Karpas-422 (cell line): ENCODE measurements at places on chromosomes 16 and 17. TPM values are rescaled to one million over a fixed set of nuclear protein-coding genes. Genes with fewer than 3 reads are reported as not detected.

KRT36 gene
- total RNA-seq: not detected in 2 replicates

DNA sequence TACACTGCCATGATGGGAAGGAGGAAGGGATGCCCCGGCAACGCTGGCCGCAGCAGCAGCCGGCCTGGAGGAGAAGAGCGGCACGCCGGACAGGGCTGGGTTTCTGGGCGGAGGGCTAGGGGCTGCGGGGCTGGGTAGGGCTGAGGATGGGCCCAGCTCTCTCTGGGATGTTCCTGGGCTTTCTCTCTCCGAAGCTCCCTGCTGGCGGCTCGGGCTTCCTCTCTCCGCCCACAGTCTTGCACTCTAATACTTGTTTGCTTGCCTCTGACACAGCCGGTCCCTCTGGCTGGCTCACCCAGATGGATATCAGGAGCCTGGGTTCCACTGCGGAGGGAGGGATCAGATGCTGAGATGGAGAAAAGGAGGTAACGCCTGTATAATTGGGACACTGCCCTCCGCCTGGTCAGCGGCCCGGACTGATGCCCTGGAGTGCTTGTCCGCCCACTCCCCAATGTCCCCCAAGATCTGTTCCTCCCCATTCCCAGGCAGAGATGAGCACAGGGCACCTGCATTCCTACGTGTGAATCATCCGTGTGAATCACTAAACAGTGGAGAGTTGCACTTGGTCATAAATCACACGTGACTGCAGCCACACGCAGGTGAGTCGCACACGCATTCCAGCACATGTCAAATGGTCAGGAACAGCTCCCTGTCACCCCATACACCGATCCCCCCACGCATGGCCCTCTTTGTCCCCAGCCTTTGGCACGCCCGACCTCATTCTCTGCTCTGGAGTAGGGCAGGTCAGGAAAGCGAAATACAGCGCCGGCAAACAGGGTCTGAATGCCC is at the start of gene ALOXE3:
TSS of gene ALOXE3 (minus strand) at position 535 of the 789 bp plus-strand sequence. CDS start at position 11, 524 bp downstream.
- H3K36me3 ChIP-seq: no peaks in the 10 kb centered on the region
- H3K27ac ChIP-seq: peak within 1 kb of the TSS; percentile 78
- no peaks in the 10 kb centered on the region for H3K27me3 ChIP-seq
- H3K4me1 ChIP-seq: peaks cover 46% of the 10 kb centered on the region
- peak within 1 kb of the TSS; percentile 76 for H3K4me3 ChIP-seq

GRCh38 chr17:46720408-46720807 is 98.1 kb downstream of the WNT3 start:
- H3K36me3 ChIP-seq: peaks cover 7% of the 10 kb centered on the region; the same call in 1 of the 2 replicates
- no peak overlapping the region for H3K4me3 ChIP-seq
- H3K27ac ChIP-seq: no peak overlapping the region
- H3K27me3 ChIP-seq: no peaks in the 10 kb centered on the region
- H3K4me1 ChIP-seq: peaks cover 9% of the 10 kb centered on the region
- DNase-seq: no peak

LITAFD gene
- 0.45 TPM in 1 of 2 replicates, not detected in the other for total RNA-seq

RAB37 gene
- total RNA-seq: 0.07 TPM in 1 of 2 replicates, not detected in the other

DNA sequence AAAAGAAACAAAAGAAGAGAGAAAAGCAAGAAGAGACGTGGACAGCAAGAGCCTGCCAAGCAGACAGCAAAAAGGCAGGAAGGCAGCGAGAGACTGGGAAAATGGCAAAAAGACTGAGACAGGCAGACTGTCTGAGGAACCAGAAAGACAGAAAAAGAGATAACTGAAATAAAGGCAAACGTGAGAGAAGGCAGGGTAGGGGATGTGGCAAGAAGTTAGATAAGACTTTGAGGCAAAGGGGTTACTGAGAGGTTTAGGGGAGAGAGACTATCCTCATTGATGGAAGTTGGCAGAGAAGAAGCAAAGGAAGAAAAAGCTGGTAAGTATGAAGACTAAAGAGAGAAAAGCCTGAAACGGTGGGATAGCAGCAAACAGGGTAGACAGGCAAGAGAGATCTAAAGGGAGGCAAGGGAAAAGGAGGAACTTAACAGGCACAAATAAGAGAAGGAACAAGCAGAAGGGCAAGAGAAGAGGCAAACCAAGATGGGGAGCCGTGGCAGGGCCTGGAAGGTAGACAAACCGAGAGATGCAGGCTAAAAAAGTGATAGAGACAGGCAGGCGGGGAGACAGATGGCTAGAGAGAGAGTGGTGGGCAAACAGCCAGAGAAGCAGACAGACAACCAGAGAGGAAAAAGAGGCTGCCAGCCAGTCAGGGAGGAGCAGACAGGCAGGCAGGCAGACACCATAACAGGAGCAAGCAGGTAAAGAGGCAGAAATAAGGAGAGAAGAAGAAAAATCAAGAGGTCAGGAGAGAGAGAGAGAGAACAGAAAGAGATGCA is 7.1 kb upstream of the CHD3 start:
- no peak for DNase-seq
- H3K36me3 ChIP-seq: peaks cover 6% of the 10 kb centered on the region; the same call in 1 of the 2 replicates
- H3K4me3 ChIP-seq: peak overlapping the region; percentile 61

DNA sequence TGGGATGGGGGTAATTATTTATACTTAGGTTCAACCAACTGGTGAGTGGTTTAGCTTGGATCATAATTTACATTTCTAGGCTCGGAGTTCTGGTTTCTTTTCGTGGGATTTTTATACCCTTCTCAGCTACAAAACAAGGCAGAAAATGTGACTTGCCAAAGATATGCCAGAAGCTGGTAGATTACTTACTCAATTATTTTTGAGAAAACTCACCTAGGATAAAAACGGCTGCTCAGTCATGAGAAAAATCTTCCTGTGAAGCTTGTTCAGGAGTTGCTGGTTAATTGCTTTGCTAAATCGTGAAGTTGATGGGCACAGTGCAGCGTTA is 1.1 kb downstream of the NDEL1 start:
- H3K27ac ChIP-seq: peak overlapping the region; percentile 67; the same call in 1 of the 2 replicates
- peaks cover 5% of the 10 kb centered on the region; the same call in 1 of the 2 replicates for H3K36me3 ChIP-seq
- no peaks in the 10 kb centered on the region for H3K27me3 ChIP-seq

SRSF2 gene
- total RNA-seq: 328 and 459 TPM in 2 replicates

DNA sequence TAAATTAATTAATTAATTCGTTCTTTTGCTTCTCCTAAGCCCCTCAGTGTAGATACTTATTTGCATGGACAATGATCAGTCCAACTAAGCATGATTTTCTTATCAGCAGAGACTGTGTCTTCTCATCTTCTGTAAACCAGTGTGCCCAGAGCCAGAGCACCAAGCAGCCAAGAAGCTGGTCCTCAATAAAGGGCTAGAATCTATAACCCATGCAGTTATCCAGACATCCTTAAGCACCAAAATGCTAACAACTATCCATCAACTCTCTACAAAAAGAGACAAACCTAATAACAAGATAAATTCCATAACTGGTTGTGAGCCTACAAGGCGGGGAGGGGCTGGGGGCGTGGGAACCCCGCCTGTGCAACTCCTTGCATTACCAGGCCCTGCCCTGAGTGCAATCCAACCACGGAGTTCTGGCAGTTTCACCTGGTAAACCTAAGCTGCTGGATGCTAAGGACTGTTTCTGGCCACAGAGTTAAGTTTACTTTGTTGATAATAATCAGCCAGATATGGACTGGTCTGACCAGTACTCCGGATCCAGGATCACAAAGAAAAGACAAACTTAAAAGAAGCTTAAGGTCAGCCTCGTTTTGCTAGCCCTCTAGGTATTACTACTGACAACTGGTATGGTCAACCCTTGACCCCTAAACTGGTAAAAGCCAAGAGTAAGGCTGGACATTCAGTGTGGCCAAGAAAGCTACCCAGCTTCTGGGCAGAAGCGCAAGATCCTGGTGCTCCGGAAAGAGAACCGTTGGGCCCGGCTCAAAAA is 51.5 kb downstream of the ZFHX3 start:
- H3K4me3 ChIP-seq: no peak overlapping the region
- H3K4me1 ChIP-seq: no peaks in the 10 kb centered on the region
- no peaks in the 10 kb centered on the region for H3K36me3 ChIP-seq
- no peak overlapping the region for H3K27ac ChIP-seq
